ENCODE measurements at places on chromosomes 2 and 18. TPM values are rescaled to one million over a fixed set of nuclear protein-coding genes. Genes with fewer than 3 reads are reported as not detected.

CENPA gene
- 5.3 TPM for total RNA-seq

CABLES1 gene
- 27.7 TPM for total RNA-seq

RUFY4 gene
- total RNA-seq: 0.29 TPM

HOXD12 gene
- total RNA-seq: 0.23 TPM

All from metanephros (tissue), 2 donors.